ENCODE measurements at places on chromosomes 16 and 17.

DNA sequence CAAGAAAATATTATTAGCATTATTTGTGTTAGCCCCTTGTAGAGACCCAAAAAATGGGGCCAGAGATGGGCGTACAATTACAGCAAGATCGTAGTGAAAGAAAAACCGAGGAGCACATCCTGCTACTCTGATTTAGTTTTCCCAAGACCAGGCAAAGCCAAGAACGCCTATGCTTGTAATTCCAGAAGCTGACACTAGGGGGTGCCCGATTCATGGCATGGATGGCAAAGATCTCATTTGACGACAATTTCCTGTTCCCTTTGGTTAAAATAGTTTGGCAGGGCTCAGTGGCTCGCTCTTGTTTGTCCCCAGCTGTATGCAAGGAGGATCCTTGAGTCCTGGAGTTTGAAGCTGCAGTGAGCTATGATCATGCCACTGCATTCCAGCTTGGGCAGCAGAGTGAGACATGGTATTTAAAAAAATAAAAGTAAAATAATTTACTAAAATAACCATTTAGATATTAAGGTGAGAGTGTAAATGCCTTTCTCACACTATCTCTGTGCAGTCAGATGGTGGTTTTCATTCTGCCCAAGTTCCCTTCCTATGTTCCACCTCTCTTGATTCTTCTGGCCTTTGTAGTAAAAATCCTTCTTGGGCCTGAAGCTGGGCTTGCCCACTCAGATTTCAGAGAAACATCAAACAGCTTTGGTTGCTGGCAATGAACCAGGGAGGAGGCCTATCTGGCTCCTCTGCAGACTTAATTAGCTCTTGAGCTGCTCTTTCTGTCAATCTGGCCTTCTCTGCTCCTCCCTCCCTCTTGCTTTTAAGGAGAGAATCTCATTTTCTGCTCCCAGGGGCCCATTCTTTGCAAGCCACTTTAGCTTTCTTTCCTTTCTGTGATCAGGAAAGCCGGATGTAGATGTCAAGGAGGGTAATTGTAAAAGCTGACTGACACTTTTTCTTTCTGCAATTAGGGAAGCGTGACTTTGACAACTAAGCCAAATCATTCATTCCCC is 31.2 kb downstream of the TMEM238L start:
- peak; percentile 72 for DNase-seq

DNA sequence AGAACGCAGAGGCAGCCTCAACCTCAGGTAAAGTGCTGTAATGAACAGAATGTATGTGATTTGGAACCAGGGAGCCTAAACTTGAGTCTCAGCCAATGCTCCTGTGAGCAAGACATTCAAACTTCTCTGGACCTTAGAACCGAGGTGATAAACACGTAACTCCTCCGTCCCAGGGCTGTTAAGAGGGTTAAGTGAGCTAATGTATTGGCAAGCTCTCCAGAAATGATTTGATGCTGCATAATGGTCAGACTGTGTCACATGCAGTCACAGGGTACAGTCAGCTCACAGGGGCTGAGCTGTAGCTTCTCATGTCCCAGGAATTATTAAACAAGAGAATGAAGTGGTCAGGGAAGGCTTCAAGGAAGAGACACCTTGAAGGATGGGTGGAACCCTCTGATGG is 10.0 kb upstream of the SLC4A1 start:
- no peak for DNase-seq

GRCh38 chr16:58809213-58809612 is 75.1 kb upstream of the GOT2 start:
- DNase-seq = no peak

- peak; percentile 89 for DNase-seq
Measured at GRCh38 chr17:41404024-41404671, 6.7 kb upstream of the KRT31 start.

GRCh38 chr17:36861531-36861930 is 75.7 kb upstream of the LHX1 start:
- no peak for DNase-seq

DNA sequence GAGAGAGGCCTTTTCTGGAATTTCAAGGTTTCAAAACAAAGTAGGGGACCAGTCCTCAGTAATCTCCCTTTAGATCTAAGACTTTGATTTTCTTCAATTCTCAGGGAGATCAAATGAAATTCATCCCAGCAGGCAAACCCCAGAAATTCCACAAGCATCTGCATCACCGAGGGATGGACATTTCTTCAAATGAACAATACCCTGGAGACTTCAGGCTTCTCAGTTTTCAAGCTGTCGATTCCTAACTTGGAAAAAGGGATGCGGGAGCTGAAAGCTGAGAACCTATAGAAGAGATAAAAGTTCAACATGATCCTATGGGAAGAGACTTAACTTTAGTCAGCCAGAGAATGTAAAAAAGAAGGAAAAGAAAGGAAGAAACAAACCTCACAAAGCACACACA is 296.9 kb upstream of the CDH5 start:
- DNase-seq = no peak

- DNase-seq = no peak
Measured at GRCh38 chr16:74868501-74868900, 93.9 kb upstream of the FA2H start.

DNA sequence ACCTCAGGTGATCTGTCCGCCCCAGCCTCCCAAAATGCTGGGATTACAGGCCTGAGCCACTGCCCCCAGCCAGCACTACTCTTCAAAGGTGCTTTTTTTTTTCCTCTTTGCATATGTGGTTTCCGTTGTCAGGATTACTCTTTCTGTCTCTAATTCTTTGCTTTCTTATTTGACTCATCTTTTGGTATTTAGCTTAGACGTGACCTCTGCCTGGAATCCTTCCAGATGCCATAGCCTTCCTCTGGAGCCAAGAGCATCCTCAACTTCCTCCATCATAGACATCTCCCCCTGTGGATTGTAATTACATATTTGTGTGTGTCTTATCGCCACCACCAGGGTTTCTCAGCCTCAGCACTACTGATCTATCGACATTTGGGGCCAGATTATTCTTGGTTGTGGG is 84.4 kb upstream of the XYLT1 start:
- DNase-seq = no peak

- peak; percentile 75 for DNase-seq
Measured at GRCh38 chr17:77372444-77373298, 231.9 kb downstream of the SEC14L1 start.

- DNase-seq = no peak
Measured at GRCh38 chr16:3866703-3867431, 13.6 kb downstream of the CREBBP start.

DNA sequence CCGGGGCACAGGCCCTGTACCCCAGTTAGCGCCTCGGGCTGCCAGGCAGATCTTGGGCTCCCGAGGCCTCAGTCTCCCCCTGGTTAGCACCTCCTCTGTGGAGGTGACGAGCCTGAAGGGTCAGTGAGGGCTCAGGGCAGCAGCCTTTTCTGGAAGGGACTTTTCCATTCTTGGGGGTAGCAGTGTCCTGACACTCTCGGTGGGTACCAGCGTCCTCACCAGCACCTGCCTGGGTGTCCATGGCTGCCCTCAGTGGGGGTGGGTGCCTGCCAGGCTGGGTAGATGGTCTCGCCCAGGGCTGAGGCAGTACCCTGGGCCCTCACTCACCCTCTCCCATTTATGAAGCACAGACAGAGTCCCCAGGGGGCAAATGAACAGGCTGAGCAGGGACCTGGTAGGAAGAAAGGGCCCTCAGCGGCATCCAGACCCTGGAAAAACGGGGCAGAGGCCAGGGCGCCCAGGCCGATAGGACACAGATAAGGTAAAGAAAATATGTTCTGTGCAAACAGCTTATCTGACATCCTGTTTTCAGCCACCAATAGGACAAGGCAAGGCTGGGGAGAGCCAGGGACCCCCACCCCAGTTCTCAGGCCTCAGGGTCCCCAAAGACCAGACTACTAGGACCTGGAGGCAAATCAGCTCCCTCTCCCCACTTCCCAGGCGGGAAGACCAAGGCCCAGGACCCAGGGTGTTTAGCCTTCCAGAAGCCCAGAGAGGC is 50.9 kb downstream of the ZFPM1 start:
- DNase-seq = no peak

GRCh38 chr16:617855-618254 is 12.9 kb upstream of the WFIKKN1 start:
- DNase-seq = no peak

GRCh38 chr17:1590747-1591473 is 28.3 kb upstream of the PITPNA start:
- no peak for DNase-seq

GRCh38 chr17:40724656-40725055 is 21.1 kb upstream of the KRT24 start:
- no peak for DNase-seq

- peak; percentile 92 for DNase-seq
Measured at GRCh38 chr17:4658478-4659305, 17.2 kb upstream of the ALOX15 start.

DNA sequence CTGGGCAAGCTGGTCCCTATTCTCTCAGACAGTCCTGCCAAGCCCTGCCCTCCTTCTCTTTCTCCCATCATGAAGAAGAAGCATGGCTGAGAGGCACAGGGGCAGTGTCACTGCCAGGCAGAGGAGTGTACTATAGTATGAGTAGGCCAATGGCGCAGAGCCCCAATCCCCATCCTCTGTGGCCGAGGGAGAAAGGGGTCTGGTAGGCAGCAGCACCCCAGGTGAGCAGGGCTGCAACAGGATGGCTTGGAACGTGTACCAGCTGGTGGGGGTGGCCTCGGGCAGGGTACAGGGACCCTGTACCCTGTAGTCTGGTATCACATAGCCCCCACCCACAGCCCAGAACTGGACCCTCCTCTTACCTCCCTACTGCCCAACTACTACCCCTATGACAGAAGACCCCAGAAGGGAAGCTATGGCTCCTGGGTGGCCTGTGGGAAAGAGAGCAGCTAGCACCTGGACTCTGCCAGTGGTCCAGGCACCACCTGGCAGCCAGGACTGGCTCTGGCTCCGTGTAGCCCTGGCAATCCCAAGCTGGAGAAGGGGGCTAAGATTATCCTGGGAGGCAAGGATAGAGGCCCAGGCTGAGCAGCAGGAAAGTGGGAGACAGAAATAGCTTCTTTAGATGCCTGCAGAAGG is 4.4 kb downstream of the SMARCD2 start:
- DNase-seq = no peak

DNA sequence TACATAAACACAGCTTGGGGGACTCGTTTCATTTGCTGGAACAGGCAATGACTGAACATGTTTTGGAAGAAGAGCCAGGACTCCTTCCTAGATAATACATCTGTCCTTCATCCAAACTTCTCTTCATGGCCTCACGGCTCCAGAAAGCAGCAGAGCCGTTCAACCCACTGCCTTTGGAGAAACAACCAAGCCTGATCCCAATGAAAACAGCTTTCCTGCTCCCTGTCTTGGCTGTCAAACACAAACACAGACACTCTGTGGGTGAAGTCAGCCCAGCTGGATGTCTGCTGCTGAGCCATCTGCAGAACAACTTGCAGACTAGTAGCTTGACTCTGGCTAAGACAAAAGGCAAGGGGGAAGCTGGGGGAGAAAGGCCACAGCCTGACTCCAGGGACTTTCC is 345.1 kb upstream of the PSMD7 start:
- DNase-seq = no peak

DNA sequence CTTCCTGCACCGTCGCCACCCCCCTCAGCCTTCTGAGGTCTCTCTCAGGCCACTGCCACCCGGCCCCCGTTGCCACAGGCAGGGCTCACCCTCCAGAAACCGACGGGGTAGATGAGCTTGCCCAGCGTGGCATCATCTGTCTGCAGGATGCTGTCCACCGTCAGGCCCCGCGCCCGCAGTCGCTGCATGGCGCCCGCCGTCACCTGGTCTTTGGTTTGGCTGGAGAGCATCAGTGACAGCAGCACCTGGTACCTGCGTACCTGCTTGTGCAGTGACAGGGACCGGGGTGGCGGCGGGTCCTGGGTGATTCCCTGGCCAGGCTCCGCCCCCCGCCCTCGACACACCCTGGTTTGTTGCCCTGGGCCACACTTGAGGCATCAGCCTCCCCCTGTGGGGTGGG is 3.1 kb downstream of the NTHL1 start:
- no peak for DNase-seq

DNA sequence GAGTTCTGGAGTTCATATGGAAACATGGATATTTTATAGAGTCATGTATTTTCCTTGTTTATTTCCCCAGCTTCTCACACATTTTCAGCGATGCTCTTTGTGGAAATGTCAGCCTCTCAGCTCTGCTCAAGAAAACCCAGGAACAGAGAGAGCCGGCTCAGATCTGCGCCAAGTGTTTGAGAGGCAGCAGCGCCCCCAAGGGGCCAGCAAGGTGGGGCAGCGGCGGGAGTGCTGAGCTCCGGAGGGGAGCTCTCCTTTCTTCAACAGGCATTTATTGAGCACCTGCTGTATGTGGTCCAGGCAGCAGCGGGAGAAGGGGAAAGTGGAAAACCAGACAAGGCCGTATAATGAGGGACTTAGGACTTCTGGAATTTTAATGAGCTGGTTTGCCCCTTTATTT is 421.1 kb upstream of the C16orf82 start:
- peak; percentile 73 for DNase-seq

GRCh38 chr16:50467943-50468748 is 80.0 kb upstream of the NKD1 start:
- peak; percentile 28 for DNase-seq

GRCh38 chr16:25097276-25097975 is 14.1 kb upstream of the LCMT1 start:
- no peak for DNase-seq

DNA sequence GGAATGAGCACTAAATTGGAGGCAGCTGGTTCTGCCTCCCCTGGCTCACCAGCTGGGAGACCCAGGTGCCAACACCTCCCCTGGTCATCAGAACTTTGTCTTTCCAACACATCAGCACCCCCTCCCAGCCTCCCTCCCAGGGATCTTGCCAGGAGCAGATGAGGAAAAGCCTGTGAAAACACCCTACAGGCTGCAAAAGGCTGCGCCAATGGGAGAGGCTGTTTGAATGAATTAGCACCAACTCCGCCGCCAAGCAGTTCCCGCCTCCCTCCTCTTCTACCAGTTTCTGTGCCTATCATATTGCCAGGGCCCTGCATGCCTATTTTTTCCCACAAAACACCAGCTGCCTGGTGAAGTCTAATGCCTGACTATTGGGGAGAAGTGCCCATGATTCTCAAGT is 137.0 kb downstream of the AIPL1 start:
- no peak for DNase-seq

- DNase-seq = no peak
Measured at GRCh38 chr16:69477546-69477945, 53.1 kb downstream of the CYB5B start.

DNA sequence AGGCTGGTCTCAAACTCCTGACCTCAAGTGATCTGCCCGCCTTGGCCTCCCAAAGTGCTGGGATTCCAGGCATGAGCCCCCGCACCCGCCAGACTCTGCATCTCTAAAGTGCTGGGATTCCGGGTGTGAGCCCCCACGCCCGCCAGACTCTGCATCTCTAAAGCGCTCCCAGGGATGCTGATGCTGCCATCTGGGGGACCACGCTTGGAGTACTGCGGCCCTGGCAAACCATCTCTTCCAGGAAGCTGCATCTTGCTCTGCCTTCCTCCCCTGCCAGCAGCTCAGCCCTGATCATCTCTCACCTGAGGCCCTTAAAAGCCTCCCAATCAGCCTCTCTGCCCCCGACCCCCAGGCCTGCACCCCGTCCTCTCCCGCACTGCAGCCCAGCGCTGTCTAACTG is 4.1 kb downstream of the CEP295NL start:
- DNase-seq = no peak

DNA sequence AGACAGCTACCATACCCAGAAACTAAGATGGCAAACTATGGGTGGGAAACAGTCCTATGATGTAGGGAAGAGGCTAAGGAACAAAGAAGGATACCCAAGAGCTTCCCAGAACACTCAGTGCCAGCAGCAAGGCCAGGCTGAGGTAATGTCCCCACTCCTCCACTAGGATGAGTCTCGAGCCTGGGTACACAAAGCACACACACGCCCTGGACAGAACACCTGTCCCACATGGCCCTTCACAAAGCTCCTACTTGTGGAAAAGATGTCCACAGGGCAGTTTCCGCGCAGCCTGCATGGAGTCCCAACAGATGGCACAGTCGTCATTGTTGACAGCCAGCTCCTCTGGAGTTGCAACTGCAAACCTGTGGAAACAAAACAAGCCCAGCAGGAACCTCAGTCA is 23.9 kb downstream of the AMFR start:
- no peak for DNase-seq
